ENCODE measurements at places on chromosomes 12 and 14.
A peak's percentile ranks its signal among the peaks of the same experiment; 100 is the strongest.

GRCh38 chr12:10214895-10215267, 2.2 kb downstream of the GABARAPL1 start:
- DNase-seq = no peak

GRCh38 chr12:33770652-33771051, 251.6 kb upstream of the ALG10 start:
- DNase-seq = no peak

GRCh38 chr14:32430326-32430725, 101.2 kb downstream of the AKAP6 start:
- DNase-seq = no peak

- no peak for DNase-seq
Measured at GRCh38 chr12:51548241-51548640, 42.8 kb upstream of the SCN8A start.

DNA sequence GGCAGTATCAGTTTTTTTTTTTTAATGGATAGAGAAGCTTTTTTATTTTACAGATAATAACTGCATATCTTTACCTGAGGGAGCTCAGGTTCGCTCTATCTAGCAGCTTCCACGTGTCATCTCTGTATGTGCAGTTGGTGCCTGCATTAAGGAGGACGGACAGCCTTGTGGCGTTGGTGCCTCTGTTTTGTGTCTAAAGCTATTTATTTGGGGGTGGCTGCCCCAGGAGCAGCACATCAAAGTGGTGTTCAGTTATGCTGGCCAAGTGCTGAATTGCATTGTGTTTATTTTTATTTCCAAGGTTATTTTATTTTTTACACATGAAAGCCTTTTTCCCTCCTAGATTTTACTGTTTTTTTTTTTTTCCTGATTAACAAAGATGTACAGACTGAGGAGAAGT, 59.7 kb downstream of the RASSF3 start:
- DNase-seq = no peak

DNA sequence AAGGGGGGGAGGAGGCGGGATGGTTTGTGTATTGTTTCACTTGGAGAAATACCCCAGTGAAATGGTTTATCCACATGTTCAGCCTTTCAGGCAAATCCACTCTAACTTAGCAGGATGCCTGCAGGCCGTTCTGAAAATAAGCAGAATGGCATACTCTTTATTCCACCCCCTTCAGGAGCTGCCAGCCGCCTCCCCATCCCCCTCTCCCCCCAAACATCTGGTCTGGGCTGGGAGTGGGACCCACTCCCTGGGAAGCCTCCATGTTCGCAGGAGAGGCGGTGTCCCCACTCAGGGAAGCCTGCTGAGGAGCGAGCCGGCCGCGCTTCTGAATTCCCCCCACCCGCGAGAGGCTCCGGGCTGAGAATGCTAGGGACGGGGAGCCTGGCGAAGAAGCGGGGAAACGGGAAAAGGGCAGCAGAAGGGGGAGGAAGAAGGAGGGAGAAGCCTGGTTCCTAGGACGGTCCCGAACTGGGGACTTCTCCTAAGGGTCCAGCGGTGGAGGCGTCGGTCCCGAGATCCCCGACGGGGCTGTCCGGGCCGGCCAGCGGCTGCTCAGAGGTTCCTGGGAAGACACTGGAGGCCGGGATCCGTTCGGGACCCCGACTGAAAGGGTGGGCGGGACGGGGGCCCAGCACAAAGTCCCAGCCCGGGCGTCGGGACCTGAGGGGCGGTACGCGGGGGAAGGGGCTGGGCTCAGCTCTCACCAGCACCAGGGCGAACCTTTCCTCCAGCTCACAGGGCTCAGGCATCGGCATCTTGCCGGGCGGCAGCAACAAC, 666 bp downstream of the FMNL3 start:
- DNase-seq = no peak

- no peak for DNase-seq
Measured at GRCh38 chr12:42786400-42787148, 197.0 kb upstream of the PRICKLE1 start.

DNA sequence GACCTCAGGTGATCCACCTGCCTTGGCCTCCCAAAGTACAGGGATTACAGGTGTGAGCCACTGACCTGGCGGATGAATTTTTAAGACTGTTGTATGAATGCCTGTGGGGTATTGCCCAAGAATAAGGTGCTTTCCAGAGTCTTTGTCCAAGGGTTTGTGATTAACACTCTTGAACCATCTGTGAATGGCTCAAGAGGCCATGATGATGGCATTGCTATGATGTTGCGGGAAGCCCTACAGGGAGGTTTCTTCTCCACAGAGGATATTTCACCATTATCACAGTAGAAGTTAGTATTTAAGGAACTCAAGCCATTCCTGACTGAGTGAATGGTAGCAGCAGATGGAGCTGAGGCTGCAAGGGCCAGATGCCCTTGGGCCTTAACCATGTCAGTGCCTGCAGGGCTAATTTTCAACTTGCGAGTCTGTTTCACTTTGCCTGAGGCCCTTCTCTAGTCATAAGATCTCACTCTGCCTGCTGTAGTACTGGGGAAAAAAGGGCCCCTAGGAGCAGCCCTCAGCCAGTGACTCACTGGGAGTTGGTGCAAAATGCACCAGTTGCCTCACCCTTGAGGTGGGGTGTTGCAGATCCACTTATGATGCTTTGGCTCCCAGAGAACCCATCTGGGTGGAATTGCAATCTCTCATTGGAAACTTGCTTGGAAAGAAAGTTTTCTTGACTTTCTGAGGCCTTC, 108.6 kb upstream of the FLRT2 start:
- no peak for DNase-seq

DNA sequence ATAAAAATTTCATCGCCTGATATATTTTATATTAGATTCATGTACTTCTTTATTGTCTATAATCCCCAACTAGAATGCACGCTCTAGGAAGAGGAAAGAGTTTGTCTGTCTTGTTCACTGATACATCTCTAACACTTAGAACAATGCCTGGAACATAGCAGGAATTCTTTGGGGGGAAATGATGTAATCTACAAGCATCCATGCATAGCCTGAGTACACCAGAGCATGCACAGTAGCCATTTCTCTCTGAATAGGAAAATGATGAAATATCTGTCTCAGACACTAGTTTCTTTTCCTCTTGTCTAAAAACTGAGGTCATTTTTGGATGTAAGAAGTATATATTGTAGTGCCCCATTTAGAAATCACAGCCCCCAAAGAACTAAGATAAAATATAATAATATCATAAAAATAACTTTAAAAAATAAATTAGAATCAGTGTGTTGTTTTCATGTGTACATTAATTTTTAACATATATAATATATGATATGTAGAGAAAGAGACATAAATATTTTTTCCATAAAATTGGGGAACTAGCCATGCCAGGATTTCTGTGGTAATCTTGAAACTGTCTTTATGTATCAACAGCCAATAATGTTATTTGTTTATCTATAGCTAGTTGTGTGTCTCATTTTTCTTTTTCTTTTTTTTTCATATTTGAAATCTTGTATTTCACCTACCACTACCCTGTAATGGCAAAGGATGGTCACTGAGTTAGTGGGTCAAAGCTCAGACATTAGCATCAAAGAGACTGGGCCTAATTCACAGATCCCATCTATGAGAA, 155.6 kb upstream of the TMCC3 start:
- peak; percentile 66 for DNase-seq

DNA sequence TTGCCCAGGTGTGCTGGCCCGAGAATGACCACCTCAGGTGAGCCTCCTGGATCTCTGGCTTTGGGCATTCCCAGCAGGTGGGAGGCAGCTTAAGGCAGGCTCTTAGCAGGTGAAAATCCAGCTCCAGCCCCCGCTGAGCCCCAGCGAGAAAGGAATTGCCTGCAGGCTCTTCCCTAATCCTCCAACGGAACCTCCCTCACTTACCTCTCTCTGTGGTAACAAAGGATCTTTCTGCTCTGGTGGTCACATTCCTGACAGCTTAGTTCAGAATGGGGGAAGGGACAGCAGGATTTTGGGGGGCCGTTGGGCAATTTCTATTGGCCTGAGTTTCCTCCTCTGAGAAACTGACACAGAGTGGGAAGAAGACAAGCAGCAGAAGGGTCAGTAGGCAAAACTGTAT, 116.0 kb upstream of the LHX5 start:
- DNase-seq = no peak

GRCh38 chr12:53324113-53324778, 2.8 kb upstream of the AAAS start:
- DNase-seq = no peak

DNA sequence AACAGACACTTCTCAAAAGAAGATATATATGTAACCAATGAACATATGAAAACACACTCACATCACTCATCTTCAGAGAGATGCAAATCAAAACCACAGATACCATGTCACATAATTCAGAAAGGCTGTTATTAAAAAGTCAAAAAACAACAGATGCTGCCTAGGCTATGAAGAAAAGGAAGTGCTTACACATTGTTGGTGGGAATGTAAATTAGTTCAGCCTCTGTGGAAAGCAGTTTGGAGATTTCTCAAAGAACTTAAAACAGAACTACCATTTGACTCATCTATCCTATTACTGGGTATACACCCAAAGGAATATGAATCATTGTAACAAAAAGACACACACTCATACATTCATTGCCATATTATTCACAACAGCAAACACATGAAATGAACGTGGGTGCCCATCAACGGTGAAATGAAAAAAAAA, 35.1 kb downstream of the EIF2S3B start:
- DNase-seq = peak; percentile 1

- DNase-seq = no peak
Measured at GRCh38 chr14:75395862-75396261, 32.0 kb upstream of the JDP2 start.
